ENCODE measurements at places on chromosomes 16 and 17.

DNA sequence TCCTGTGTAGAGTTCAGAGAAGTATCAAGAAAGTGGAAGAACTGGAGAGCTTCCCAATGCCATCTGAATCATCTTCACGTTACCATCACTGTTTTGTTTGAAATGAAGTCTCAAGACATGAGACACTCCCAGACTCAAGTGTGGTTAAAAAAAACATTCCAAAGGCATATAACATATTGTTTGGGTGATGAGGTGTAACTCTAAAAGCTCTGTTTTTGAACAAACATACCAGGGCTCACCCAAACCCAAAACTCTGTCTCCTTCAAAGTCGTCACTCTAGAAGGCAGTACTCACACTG is 6.3 kb upstream of the ZCCHC14 start:
- DNase-seq = no peak

DNA sequence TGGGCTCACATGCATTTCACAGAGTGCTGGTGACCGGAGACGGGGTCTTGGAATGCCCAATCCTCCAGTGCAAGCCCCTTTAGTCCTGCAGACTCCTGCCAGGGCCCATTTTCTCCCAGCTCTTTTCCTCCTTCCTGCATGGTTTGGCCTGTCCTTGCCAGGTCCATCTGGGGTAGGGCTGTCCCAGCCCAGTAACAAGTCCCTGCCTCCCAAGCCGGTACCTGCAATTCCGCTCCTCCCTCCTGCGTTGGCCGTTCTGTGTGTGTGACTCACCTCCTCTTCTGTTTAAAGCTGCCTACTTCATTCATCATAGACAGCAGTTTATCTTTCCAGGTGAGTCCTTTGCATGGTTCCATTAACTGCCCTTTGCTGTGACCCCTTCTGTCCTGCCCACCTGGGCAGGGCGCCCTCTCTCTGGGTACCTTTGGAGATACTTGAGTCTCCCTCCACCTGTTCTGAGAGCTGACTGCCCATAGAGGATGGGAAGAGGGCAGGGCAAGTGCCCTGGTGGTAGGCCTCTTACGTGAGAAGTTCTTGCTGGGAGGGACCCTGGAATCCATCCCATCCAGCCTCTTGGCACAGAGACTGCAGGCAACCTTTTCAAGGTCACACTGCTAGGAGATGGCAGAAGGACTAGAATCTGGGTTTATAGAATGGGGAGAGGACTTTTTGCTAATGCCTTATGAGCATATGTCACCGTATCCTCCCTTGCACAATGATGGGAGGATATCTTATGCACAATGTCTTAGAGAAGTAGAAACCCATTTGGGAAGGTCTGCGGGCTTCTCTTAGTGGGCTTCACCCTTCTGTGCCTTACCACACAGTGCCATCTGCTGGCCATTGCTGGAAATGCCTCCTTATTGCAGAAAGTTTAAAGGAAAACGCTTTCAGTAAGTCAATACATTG is 29.7 kb upstream of the LGALS9 start:
- peak; percentile 20 for DNase-seq

- DNase-seq = no peak
These were observed 1.3 kb downstream of the ENGASE start for GRCh38 chr17:79075861-79076406.

GRCh38 chr16:11744075-11744470 is 1.4 kb upstream of the TXNDC11 start:
- DNase-seq = no peak

- DNase-seq = no peak
These were observed 5.7 kb upstream of the SPNS2 start for GRCh38 chr17:4492721-4493561.

GRCh38 chr17:82297280-82297713 is 20.1 kb downstream of the CD7 start:
- peak; percentile 69 for DNase-seq

GRCh38 chr16:52957199-52957598 is 95.5 kb downstream of the CHD9NB start:
- DNase-seq = no peak

DNA sequence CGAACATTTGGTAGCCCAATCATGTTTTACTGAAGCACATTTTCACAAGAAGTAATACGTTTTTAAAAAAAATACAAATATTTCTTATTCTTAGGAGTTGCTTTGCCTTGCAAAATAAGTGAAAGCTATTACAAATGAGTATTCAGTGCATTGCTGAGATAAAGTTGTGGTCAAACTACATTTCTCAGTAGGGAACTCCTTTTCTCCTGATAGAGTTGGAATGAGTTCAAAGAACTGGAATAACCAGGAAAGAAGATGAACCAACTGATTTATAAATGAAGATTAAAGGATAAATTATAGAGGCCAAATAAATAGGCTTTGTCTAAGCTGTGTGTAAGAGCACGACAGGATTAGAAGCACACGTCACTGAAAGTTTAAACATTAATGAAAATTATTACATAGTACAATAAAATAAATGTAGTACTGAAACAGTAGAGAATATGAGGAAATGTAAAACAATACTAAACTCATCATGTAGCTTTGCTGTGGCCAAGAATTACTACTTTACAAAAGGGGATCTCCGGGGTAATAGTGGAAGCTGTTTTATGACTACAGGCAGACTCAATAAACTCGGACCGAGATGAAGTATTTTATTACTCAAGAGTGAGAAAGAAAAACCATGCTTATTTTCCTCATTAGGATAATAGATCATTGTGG is 73.6 kb downstream of the KCNJ2 start:
- no peak for DNase-seq

Measured in esophagus squamous epithelium (tissue), 5 donors.